ENCODE measurements at places on chromosomes 11 and 22. TPM values are rescaled to one million over a fixed set of nuclear protein-coding genes. Genes with fewer than 3 reads are reported as not detected.

SCGB2A2 gene
- total RNA-seq = not detected

TEX12 gene
- total RNA-seq = 0.65 TPM

C11orf42 gene
- not detected for total RNA-seq

OR5M3 gene
- not detected for total RNA-seq

CRYBB3 gene
- not detected for total RNA-seq

CRYBA4 gene
- total RNA-seq = not detected

CDK2AP2 gene
- 13.6 TPM for total RNA-seq

MYO7A gene
- 0.22 TPM for total RNA-seq

CSNK2A3 gene
- 2.7 TPM for total RNA-seq

SCGB1C1 gene
- total RNA-seq = not detected

TSSK2 gene
- not detected for total RNA-seq

MRTFA gene
- 39.9 TPM for total RNA-seq

PTPN5 gene
- total RNA-seq = not detected

OR51B4 gene
- not detected for total RNA-seq

TRIM51 gene
- total RNA-seq = not detected

MS4A15 gene
- total RNA-seq = not detected
